ENCODE measurements at places on chromosomes 1 and 21. TPM values are rescaled to one million over a fixed set of nuclear protein-coding genes. Genes with fewer than 3 reads are reported as not detected.

Gene SPATA45
- total RNA-seq: not detected

Gene NGF
- not detected for total RNA-seq

Gene C1orf185
- total RNA-seq: not detected

Gene GPR137B
- total RNA-seq: 11.1 TPM

Gene CHI3L1
- total RNA-seq: not detected

Gene MCOLN3
- total RNA-seq: 0.14 TPM

Gene SLC26A9
- total RNA-seq: not detected

Gene CFHR1
- total RNA-seq: not detected

- no peak for DNase-seq
These were observed 65.9 kb upstream of the DNAJC6 start for GRCh38 chr1:65243491-65243890.

DNA sequence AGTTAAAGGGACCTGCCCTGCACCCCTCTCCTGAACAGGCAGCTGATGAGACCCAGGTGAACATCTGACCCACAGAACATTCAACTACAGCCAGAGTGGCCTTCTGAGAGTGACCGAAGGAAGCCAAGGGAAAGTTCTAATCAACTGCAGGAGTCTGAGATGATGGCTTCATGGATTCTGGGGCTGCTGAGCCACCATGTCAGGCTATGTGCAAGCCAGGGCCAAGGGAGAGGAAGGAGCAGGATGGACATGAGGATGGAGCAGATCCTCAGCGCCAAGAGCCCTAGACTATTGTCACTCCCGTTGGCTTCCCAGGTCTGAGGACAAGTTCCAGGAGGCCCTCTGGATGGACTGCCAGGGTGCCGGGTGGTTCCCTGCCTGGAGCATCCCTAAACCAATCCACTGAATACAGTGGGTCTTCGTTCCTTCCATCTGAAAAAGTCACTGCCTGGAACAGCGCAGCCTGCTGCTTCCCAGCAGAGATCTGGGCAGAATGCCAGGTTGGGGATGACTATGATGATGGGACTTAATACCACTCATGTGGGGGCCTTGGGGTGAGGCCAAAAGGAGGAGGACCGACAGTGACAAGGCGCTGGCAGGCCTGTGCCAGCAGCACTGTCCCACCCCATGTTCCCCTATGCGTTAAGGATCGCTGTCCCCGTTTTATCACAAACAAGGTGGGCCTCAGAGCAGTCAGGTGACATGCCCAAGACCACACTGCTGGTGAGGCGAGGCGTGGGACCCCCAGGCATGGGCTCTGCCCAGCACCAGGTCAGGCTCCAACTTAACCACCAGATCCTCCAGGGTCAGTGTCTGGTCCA, 19.8 kb downstream of the SPOCD1 start:
- DNase-seq: no peak

- no peak for DNase-seq
These were observed 322.1 kb upstream of the LYPLAL1 start for GRCh38 chr1:218851586-218851985.

DNA sequence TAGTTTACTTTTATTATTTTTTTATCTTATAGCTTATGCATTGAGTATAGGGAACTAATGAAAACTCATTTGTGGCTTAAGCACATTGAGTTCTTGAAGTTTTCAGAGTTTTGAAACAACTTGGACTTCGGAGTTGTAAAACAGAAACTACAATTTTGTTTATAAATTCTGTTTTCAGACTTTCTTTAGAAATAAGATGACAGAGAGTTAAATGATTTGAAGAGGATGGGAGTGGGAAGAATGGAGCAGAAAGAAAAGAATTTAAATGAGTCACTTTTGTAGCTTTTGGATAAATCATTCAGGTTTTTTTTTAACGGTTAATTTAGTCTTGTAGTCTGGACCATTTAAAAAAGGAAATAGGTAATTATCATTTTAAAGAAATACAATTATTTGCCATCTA, 32.3 kb downstream of the INKA2 start:
- DNase-seq: no peak

DNA sequence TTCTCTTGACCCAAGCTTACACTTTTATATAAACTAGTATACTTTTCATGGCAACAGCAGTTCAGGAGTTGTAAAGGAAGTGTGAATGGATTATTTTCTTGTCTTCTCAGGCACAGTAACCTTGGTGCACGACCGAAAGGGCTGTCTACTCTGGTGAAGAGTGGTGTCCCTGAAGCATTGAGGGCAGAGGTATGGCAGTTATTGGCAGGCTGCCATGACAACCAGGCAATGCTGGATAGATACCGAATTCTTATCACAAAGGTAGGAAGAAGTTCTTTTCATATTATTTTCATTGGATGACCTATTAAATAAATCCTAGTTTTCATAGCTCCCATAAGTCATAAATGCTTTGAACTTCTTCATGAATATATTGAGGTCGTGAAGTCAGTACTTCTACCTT, 53.9 kb upstream of the GPR52 start:
- DNase-seq: no peak

DNA sequence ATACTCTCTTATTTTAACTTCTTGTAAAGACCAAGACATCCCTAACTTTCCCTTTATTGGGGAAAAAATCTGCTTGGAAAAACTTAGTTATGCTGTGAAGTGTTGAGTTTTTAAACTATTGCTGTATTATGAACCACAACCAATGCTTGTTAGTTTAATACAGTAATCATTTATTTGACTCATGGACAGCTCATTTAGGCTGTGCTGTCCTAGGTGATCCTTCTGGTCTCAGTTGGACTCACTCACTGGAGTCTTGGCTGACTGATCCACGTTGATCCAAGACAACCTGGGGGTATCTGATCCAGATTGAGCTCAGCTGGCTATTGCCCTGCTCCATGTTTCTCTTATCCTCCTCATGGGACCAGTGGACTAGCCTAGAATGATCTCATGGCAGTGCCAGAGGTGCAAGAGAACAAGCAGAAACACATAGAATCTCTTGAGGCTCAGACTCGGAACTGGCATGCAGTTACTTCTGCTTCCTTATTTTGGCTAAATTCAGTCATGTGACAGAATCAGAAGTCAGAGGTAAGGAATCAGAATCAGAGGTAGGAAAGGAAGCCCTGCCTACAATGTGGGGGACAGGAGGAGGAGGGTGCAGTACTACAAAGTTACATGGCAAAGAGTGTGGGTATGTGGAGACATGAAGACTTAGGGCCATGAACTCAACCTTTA, 156.5 kb downstream of the FGGY start:
- no peak for DNase-seq

- no peak for DNase-seq
These were observed 8.9 kb upstream of the ZBTB8B start for GRCh38 chr1:32455958-32456357.

GRCh38 chr1:234734869-234735268, 124.9 kb upstream of the IRF2BP2 start:
- DNase-seq: no peak

DNA sequence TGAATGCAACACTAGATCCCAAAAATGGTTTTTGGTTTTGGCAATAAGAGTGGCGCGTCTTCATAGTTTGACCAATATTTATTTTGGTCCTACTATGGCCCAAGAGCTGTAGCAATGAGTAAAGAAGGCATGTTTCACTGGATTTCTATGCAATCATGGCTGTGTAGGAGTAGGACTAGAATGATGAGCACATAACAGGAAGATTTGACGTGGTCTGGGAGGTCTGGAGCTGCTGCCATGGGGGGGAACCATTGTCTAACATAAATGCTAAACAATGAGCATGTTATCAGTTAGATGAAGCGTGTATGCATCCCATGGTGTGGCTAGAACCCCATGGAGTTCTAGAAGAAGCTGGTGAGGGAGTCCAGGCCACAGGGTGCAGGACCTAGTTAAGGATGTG, 38.3 kb downstream of the OLIG1 start:
- no peak for DNase-seq

GRCh38 chr1:147892216-147892615, 10.4 kb upstream of the GJA8 start:
- no peak for DNase-seq

GRCh38 chr21:34046917-34047316, 26.5 kb upstream of the MRPS6 start:
- DNase-seq: no peak

DNA sequence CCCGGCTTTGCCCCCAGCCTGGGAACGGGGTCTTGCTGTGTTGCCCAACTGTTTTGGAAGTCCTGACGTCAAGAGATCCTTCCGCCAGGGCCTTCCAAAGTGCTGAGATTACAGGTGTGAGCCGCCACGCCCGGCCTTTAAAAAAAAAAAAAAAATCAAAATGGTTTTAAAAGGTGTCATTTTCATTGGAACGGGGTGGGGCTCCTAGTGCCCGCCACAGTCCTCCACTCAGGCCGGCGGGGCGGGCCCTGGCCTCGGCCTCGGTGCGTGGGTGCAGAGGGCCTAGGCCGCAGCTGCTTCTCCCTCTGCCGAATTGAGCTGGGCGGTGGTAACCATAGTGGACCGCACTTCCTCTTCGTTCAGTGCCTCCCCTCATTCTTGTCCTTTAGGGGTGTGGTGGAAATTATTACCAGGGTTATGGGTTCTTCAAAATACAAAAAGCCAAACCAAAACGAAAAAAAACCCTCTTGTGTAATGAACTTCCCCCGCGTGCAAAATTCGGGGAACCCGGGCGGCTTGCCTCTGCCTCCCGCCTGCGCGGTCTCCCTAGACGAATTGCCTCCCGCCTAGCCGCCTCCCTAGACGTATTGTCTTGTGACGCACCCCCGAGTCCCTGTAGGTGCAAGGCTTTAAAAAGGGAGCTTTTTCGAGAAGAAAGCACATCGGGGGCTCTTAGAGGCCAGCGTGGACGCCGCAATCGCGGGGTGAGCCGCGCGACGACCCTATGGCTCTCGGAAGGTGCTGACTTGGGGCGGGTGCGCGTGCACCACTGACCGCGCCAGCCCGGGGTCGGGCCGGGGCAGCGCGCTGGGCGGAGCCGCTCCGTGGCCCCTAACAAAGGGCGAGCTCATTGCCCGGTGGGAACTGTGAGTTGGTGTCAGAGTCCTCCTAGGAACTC, 10.5 kb upstream of the SPEN start:
- peak; percentile 39 for DNase-seq

DNA sequence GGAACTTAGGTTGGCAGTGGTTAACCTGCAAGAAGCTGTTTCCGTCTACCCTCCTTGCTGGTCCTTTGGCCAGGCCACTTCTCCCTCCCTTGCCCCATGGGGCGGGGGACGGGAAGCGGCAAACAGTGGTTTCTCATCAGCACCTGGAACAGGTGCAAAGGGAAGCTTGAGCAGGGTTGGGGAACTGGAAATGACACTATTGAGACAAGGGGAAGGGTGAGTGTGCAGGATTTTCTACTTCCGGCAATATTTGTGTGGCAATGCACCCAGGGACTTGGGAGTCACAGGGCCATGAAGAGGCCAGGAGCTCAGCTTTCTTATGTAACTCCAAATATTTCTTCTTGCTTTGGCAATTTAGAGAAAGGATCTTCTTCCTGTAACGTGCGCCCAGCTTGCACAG, 29.0 kb upstream of the SARS1 start:
- DNase-seq: no peak

DNA sequence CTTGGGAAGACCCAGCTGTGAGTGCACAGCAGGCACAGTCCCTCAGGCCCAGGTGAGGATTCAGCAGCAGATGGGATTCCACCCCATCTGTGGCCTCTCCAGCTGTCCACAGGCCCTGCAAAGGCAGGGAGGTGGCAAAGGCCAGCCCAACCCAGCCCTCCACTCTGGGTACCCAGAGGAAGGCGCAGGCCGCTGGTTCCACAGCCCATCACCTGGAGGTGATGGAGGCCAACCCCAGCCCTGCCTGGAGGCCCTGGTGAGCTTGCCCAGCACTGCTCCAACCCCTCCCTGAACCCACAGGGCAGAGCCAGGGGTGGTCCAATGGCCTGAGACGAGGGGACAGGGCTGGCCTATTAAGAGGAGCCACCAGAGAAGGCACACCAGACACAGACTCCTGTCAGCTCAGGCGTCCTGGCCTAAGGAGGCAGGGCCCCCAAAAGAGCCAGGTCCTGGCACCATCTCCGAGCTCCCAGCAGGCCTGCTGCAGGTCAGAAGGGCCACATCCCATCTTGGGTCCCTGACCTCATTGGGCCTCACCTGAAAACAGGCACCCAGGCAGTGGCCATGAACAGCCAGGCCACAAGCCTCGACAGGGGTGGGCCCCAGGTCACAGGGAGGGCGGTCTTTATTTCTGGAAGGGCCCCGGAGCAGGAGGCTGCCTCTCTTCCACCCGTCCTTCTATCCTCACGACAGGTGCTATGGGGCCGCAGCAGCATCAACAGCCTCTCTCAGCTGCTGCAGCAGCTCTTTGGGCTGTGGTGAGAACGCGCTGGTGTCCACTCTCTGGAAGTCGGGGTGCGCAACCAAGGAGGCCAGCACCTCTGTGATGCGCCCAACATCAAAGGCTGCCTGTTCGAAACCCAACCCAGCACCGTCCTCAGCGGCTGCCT, 3.2 kb downstream of the JMJD4 start:
- no peak for DNase-seq

DNA sequence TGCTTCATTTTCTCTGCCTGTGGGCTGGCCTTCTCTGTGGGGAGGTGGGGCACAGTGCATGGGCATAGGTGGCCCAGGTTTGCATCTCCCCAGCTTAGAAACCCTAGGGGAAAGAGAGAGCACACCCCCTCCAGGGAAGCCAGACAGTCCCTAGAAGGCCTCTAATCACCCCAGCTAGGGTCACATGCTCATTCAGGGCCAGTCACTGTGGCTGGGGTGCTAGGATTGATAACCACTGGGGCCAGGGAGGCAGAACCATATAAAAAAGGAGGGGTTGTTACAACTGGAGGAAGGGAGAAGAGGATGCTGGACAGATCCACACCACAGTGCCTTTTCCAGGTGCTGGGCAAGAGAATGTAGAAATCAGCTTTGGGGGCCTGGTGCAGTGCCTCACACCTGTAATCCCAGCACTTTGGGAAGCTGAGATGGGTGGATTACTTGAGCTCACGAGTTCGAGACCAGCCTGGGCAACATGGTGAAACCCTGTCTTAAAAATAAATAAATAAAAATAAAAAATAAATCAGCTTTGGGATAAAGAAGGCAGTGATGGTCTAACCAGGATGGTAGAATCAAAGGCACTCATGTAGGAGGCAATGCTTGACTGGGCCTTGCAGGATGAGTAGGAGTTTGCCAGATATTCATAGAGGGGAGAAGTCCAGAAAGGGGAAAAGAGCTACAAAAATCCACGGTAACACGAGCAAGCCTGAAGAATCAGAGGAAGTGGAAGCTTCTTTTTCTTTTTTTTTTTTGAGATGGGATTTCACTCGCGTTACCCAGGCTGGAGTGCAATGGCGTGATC, 19.5 kb downstream of the FBLIM1 start:
- DNase-seq: no peak

GRCh38 chr1:154955039-154955717, 721 bp downstream of the PBXIP1 start:
- DNase-seq: peak; percentile 91

GRCh38 chr21:34035619-34036354, 37.6 kb upstream of the MRPS6 start:
- DNase-seq: no peak
